Activated T-helper 1 cell treated with anti-CD3 and anti-CD28 coated beads, Interleukin-2, amount 50 U/mL, for 16 hours (primary cell): ENCODE measurements at places on chromosomes 6 and 20.

- no peak for DNase-seq
Measured at GRCh38 chr6:111377558-111378120, 105.4 kb downstream of the REV3L start.

- no peak for DNase-seq
Measured at GRCh38 chr6:7155871-7156579, 48.3 kb downstream of the RREB1 start.

GRCh38 chr20:20806121-20807095 is 94.0 kb upstream of the RALGAPA2 start:
- no peak for DNase-seq

DNA sequence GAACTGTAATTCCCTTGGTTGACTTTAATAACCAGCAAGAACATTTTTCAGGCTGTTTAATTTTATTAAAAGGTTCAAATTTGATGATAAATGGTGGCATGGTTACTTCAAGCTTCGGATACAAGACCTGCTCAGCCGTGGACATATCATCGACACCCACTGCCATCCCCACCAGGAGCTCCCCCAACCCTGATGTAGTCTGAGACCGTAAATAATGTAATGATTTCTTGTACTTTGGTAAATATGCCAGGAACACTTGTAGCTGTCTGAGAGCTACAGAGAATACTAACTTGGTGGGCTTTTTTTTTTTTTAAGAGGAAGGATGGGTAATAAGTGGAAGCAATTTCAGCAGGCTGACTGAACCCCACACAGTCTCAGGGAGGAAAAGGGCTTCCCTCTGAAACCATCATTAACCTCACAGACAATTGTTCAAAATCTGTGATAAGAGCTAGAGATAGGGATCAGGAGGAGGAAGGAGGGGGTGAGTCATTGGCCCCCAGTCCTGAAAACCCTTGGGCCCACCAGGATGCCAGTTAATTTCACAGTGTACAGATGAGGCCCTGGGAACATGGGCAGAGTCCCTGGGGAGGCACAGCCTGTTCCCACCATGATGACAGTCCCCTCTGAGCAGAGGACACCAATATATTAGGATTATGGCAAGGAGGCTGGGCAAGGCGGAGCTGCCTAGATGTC is 56.0 kb downstream of the APCDD1L start:
- DNase-seq, result no peak

GRCh38 chr6:148983101-148983761 is 236.4 kb downstream of the UST start:
- DNase-seq, result no peak

- no peak for DNase-seq
Measured at GRCh38 chr6:159935065-159935464, 33.8 kb upstream of the IGF2R start.

DNA sequence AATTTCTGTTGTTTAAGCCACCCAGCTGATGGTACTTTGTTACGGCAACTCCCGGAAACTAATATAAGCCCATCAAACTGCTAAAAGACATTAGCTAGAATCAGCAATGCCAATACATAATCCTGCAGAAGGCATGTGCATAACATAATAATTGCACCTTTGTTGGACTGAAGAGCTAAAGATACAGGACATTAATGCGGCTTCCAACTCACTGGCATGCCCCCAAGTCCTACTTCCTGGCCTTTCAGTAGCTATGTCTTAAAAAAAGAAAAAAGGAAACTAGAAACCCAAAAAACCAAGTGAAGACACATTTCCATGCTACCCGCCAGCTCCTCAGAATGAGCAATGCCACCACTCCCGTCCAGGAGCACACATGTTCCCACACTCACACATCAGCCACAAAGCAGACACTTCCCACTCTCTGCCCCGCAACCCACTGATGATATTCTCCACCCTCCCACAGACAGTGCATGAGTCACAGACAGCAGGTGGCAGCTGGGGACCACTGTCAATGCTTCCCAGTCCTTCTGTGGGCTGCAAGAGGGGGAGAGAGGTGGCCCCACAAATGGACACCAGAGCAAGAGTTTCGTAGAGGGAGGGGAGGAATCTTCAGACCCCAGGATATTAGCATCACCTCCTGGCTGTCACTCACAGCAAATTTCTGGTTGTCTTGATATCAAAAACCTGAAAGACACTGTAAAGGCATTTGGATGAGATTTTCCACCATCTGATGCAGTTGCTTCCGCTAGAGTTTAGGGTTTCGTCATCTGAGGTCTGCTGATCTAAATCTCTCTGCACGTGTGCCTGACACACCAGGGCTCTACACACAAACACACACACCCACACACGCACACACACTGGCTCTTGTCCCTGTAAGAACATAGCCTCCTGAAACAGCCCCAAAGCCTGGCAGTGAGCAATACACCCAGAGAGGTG is 32.8 kb downstream of the GFOD1 start:
- no peak for DNase-seq

DNA sequence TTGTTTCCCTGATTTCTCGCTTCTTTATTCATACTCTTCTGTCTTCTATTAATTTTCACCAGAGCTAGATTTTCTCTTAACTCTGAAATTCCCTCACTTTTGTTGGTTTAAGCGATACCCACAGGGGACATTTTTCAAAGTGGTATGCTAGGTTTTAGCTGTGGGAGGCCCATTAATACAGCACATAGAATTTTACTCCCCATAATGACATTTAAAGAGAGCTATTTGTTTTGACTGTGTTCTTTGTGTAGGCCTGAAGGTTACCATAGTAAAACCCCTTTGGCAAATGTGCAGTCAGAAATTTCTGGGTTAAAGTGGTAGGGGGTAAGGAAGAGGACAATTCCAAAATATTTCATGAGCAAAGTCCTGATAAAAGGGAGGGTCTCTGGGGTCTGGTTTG is 721.1 kb upstream of the CITED2 start:
- no peak for DNase-seq

DNA sequence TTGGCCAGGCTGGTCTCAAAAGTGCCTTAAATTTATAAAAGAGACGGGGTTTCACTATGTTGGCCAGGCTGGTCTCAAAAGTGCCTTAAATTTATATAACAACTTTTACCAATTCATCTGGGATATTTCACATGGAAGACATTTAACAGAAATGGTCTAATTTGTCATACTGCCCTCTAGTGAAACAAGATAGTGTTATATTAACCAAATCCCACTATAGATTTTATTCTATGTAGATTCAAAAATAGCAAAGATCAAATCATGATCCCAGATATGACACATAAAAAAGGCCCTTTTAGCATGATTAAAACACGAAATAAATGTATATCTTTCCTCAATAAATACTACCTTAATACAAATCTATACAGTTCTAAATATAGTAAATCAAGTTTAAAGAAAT is 102.8 kb upstream of the TFAP2D start:
- DNase-seq, result no peak

- no peak for DNase-seq
Measured at GRCh38 chr20:8435285-8436035, 303.4 kb downstream of the PLCB1 start.

GRCh38 chr6:80457439-80457933 is 351.0 kb downstream of the BCKDHB start:
- no peak for DNase-seq

- no peak for DNase-seq
Measured at GRCh38 chr6:64213697-64214096, 578.1 kb downstream of the PHF3 start.

DNA sequence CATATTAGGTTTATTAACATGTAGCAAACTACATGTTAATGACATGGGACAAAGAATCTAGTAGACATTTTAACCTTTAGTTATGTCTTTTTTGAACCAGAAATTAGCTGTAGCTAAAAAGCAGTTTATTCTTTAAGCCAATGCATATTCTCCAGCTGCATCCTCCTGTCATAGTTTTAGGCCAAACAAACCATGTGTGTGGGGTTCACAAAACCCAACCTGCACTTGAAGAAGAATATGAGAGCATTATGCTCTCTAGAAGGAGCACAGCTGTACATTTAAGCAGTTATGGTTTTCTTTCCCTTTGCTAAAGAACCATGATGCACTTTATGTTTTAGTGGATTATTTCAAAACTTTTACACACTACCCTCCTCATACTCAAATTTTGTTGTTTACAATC is 46.2 kb downstream of the AKIRIN2 start:
- no peak for DNase-seq

GRCh38 chr20:58892932-58893224 is 40.4 kb downstream of the GNAS start:
- DNase-seq, result no peak

DNA sequence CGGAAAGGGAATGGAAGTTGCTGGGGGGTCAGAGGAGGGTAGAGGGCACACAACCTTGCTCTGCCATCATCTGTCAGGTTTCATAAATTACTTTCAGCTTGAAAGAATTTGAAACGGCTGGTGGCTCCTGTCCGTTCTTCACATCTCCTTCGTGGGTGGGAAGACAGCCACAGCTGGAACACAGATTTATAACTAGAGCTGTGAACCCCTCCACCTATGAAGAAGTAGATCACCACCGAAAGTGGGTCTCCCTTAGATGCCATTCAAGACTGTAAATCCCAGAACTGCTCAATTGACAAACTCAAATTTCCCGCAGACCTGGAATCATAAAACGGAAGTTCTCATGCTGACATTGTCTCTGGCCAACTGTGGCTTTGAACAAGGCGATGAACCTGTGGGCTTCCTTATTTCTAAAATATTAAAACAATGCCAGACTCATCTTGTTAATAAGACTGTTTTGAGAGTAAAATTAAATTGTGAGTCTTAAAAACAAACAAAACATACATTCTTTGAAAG is 65.3 kb downstream of the BTBD3 start:
- DNase-seq, result no peak

GRCh38 chr20:43736588-43737158 is 9.9 kb upstream of the GTSF1L start:
- no peak for DNase-seq
